CD4-positive, alpha-beta T cell treated with Interleukin-2 at 100 ng/mL for 4 hours (primary cell): ENCODE measurements at places on chromosomes 7 and 10.

DNA sequence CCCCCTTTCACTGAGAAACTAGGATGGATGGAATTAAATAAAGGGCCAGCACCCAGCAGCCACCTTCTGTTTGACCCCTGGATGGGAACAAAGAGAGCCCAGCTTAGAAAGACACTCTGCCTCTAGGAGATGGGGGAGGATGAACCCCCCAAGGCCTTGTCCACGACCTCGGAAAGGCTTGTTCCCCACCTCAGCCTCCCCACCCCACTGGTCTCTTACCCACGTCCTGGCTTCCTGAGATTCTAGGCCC is 9.7 kb downstream of the ITPRIP start:
- no peak for DNase-seq

DNA sequence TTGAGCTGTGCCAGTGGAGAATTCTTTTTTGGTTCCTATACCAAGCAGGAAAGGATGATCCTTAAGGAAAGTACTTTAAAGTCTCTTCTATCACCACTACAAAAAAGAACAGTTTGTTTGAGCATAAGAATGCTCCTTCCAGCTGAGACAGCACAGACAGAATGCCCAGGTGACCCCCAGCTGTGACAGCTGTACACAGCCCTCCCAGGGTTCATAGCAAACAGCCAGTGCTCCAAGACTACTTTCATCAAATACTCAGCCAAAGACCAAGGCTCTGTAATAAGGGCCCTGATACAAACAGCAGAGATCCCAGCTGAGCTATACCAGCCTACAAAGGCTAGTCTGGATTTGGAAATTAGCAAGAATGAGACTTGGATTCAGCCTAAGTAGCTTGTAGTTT is 65.7 kb downstream of the NXPH1 start:
- no peak for DNase-seq

DNA sequence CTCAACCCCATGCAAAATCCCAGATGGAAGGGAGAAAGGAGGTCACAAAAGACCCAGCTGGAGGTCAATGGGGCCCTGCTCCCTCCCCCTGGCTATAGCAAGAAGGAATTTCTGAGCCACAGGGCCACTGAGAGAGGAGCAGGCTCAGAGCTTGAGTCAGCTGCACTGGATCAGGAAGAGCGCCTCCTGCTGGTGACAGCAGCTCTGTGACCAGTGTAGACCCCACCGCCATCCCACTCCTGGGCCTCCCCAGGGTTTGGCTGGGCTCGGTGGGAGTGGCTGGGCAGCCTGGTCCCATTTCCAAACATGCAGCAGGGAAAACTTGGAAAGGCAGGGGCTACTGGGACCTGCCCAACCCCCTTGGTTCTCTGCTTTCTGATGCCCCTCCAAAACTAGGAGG is 31.5 kb upstream of the PRLHR start:
- DNase-seq, result no peak

GRCh38 chr7:74084722-74085578 is 1.3 kb downstream of the LIMK1 start:
- DNase-seq, result no peak

- DNase-seq, result no peak
These were observed 35.9 kb downstream of the UPF2 start for GRCh38 chr10:12006671-12007070.

DNA sequence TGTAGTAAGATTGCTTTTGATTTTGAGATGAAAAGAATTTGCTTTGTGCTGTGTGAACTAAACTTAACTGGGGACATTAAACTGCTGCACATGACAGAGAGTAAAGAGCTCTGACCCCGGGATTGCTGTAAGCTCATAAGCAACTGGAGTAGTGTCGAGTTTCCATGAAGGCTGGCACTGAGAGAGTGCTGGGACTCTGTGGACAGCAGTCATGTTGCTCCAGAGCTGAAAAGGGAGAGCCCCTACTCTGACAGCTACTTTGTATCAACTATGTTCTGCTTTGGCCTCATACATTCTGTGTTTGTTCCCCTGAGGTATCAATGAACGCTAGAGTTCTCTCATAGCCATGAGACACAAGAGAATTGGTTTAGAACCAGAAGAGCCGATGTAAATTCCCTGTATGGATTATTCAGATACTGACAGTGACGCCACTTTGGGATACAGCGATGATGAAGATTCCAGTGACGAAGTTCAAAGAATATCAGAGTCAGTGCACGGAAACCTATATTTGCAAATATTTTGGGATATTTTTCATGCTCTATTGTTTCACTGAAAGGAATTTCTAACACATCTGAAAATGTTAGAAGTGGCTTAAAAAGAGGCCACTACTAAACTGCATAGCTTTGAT is 185.9 kb upstream of the DKK1 start:
- DNase-seq, result no peak

DNA sequence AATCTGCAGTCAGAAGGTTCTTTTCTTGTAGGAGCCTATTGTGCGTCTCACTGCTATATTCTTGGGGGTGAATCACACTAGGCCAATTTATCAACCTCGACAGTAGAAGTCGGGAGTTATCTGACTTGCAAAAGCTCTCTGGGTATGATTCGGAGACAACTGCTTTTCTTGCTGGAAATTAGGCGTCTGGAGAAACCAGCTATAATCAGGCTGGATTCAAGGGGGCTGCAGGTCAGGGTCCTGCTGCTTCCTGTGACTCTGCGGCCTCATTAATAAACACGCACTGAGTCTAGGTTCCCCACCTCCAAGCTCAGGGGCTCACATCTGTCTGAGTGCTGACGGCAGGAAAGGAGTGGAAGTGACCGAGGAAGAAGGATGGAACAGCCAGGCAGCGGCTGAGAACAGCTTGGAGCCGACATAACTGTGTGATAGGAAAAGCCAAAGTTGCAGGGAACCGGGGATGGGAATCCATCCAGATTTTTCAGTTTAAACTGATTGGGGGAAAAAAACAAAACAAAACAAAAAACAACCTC is 184.6 kb downstream of the FANK1 start:
- DNase-seq, result no peak

- DNase-seq, result no peak
These were observed 64.5 kb downstream of the DNMBP start for GRCh38 chr10:99945263-99945662.

- DNase-seq, result no peak
These were observed 116.3 kb downstream of the CYP26A1 start for GRCh38 chr10:93189944-93190343.

DNA sequence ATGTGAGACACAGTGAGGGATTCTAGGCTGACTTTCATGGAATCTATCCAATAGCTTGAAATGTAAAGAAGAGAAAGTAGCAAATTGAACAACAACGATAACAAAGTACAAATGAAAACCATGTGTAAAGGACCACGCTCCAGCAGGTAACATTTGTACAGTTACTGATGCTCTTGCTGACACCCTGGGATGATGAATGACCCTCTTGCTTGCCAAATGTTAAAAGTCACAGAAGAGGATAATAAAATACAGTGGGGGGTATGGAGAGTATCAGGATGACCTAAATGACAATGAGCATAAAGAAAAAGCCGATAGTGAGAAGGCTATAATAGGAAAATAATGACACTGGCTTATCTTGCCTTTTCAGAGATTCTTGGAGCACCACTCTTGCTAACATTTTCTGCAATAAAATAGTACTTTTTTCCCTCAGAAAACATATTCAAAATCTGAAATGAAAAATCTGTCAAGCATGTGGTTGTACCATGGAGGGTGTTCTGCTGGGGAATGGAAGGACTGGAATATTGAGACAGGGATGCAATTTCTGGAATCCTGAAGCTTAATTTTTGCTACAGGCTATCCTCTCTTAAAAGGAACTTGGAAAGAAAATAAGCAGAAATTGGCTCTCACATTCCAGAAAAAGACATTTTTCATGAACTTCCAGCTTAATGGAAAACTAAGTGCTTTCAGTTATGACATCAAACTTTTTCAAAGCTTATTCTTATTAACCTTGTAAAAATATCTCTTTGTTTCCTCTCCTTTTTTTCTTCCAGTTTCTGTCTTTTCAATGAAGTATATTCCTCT is 303.2 kb upstream of the GHITM start:
- no peak for DNase-seq

DNA sequence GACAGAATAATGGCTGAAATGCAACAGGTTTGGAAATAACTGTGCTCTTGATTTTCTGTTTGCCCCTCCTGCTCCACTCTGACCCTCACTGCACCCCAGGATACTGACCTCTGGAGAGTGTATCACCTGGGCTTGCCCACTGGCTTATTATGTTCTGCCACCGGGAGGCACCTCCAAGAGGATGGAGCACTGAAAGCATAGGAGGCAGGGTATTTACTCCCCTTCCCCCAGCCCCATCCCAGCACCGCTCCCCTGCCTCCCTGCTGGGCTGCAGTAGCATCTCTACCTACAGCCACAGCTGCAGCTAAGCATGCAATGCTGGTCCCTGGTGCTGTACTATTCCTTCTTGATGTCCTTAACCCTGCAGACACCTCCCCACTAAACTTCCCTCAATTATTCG is 26.4 kb downstream of the RAB11FIP2 start:
- DNase-seq, result no peak

- no peak for DNase-seq
These were observed 110.0 kb downstream of the RELN start for GRCh38 chr7:103879411-103879810.

DNA sequence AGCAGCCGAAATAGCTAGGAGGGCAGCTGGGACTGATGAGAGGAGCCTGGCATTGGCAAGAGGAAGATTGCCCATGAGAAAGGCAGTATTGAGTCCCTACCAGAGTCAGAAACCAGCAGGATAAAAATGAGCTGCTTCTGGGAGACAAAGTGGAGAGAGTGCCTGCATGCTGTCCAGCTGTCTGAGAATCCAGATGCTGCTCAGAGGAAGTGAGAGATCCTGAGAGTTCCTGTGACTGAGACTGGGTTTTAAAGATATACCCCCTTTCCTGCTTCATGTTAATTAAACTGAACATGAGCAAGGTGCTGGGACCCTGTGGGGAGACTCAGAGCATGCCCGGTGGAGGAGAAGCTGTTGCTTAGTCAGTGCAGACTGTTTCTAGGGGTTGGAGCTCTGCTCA is 107.5 kb downstream of the KIF20B start:
- DNase-seq, result no peak

- no peak for DNase-seq
These were observed 28.7 kb upstream of the JAKMIP3 start for GRCh38 chr10:132036887-132037675.

DNA sequence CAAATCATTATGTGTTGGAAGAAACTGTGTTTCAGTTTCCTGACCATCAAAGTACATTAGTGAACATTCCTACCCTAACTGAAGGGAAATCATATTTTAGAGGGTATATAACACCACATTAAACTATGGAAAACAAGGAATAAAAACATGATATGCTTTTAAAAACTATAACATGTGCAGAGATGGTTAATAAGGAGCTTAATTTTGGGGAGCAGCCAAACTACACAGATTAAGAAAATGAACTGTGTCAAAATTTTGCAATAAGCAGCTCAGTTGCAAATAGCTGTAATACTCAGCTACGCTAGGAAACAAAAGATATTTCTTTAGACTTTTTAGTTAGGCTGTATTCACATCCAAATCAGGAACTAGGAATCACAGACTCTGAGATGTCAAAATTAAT is 1115.7 kb upstream of the CELF2 start:
- DNase-seq, result no peak

GRCh38 chr7:157717211-157718174 is 380.7 kb downstream of the DNAJB6 start:
- DNase-seq, result no peak

- DNase-seq, result no peak
These were observed 128.4 kb upstream of the STARD3NL start for GRCh38 chr7:38049679-38050078.

DNA sequence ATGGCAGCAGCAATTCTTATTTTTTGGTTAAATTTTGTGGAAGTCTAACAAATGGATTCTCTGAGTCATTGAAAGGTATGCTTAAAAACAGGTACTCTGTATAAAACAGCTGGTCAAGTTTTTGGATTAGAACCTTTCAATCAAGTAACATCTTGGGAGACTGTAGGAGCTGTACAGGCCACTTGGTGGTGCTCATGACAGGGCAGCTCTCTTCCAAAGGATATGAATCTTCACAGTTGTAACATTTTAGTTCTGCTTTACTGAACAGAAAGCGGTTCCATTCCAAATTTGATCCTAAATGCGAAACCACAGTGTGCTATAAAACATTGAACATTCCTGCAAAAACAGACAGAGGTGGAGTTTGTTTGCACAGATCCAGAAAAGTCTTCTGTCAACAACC is 44.5 kb upstream of the AGR3 start:
- peak; percentile 12 for DNase-seq

GRCh38 chr7:13259930-13260329 is 572.5 kb downstream of the ARL4A start:
- DNase-seq, result no peak

- DNase-seq, result no peak
These were observed 1.7 kb upstream of the CFAP58 start for GRCh38 chr10:104351919-104352318.

- peak; percentile 92 for DNase-seq
These were observed 176.2 kb upstream of the ITGB1 start for GRCh38 chr10:33134011-33134751.

GRCh38 chr7:20064974-20065862 is 152.0 kb downstream of the MACC1 start:
- DNase-seq, result no peak

DNA sequence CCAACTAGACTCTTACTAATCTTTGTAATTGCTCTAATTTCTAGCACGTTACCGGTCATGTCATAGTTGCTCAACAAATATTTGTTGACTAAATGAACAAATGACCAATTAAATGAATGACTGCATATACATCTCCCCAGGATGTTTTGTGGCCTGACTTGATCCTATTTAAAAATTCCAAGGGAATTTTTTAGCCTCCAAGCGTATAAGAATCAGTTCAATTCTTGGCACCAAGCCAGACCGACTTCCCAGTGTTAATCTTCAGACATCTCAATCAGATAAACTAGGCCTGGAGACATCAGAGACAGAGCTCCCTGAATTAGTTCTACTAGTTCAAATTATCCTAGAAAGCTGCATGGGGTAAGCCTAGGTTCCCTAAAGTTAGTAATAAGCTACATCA is 96.0 kb downstream of the GSAP start:
- DNase-seq, result no peak

DNA sequence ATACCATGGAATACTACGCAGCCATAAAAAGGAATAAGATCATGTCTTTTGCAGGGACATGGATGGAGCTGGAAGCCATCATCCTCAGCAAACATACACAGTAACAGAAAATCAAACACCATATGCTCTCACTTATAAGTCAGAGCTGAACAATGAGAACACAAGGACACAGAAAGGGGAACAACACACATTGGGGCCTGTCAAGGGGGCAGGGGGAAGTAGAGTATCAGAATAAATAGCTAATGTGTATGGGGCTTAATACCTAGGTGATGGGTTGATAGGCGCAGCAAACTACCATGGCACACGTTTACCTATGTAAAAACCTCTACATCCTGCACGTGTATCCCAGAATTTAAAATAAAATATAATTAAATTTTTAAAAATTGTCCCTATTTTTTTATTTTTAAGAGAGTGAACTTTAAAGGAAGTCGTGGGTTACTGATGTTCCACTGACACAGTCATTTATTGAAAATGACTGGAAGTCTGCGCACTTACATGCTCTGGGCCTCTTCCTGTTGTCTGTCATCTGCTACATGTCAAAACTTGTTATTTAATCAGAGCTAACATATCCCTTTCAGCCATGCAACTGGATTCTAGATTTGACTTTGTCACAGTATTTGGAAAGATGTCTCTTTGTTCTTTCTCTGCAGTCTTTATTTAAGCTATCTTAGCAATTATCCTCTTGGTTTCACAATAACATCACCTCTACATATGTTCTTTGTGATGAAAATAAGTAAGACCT is 73.7 kb upstream of the ABCB5 start:
- DNase-seq, result no peak

- DNase-seq, result no peak
These were observed 45.1 kb downstream of the AMZ1 start for GRCh38 chr7:2732959-2733584.
